ENCODE measurements at places on chromosomes 4 and X. TPM values are rescaled to one million over a fixed set of nuclear protein-coding genes. Genes with fewer than 3 reads are reported as not detected.

GRCh38 chrX:46713672-46714490, 45.0 kb downstream of the SLC9A7 start:
- no peaks in the 10 kb centered on the region for H3K36me3 ChIP-seq
- H3K4me3 ChIP-seq = no peak overlapping the region
- no peak overlapping the region for H3K27ac ChIP-seq
- no peaks in the 10 kb centered on the region for H3K4me1 ChIP-seq

- peak overlapping the region; percentile 35 for H3K27ac ChIP-seq
- no peaks in the 10 kb centered on the region for H3K36me3 ChIP-seq
- no peaks in the 10 kb centered on the region for H3K27me3 ChIP-seq
- H3K4me1 ChIP-seq = no peaks in the 10 kb centered on the region
Measured at GRCh38 chr4:116122124-116122523, 963.3 kb downstream of the TRAM1L1 start.

- no peaks in the 10 kb centered on the region for H3K36me3 ChIP-seq
- H3K4me1 ChIP-seq = no peaks in the 10 kb centered on the region
- no peak for DNase-seq
- no peak overlapping the region for H3K4me3 ChIP-seq
- no peaks in the 10 kb centered on the region for H3K27me3 ChIP-seq
Measured at GRCh38 chr4:92265021-92265420, 38.7 kb upstream of the GRID2 start.

DNA sequence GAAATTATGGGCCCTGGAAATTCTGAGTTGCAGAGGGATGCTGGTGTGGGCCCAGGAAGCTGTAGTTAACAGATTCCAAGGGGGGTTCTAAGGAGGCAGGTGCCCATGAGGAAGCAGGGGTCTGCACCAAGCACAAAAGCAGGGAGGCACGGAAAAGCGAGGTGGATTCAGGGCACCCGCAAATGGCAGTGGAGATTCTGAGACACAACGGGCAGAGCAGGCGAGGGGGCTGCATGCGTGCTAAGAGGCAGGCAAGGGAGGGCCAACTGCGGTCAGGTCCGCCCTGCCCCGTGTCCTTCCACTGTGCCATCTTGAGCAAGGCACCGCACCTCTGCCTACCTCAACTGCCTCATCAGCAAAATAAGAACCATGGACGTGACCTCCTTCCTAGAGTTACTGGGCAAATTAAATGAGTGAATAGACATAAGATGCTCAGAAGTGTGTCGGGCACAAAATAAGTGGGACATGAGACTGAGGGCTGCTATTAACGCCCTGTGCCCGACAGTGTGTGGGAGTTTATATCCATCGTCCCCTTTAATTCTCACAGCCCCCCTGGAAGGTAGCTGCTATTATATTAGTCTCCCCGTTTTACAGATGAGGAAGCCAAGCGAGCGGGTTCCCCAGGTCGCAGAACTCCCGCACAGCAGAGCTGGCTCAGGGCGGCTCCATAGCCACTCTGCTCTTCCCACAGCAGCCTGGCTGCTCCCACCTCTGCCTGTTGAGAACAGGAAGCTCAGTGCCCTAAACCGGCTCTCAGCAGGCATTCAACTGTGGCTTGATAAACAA, 67.6 kb downstream of the PPP2R2C start:
- no peak overlapping the region for H3K27ac ChIP-seq
- H3K27me3 ChIP-seq = peaks cover 39% of the 10 kb centered on the region
- no peaks in the 10 kb centered on the region for H3K36me3 ChIP-seq
- H3K4me3 ChIP-seq = no peak overlapping the region
- DNase-seq = no peak

Gene GAGE13
- total RNA-seq = not detected

Gene TLR6
- 1.1 TPM for total RNA-seq

Data from hepatocyte (in vitro differentiated cells).